ENCODE measurements at places on chromosomes 11 and 22.

- DNase-seq = no peak
These were observed 98.2 kb downstream of the AMOTL1 start for GRCh38 chr11:94866231-94866822.

GRCh38 chr11:78828676-78829075 is 254.0 kb upstream of the NARS2 start:
- no peak for DNase-seq

GRCh38 chr22:35386670-35387288 is 5.9 kb downstream of the HMOX1 start:
- no peak for DNase-seq

DNA sequence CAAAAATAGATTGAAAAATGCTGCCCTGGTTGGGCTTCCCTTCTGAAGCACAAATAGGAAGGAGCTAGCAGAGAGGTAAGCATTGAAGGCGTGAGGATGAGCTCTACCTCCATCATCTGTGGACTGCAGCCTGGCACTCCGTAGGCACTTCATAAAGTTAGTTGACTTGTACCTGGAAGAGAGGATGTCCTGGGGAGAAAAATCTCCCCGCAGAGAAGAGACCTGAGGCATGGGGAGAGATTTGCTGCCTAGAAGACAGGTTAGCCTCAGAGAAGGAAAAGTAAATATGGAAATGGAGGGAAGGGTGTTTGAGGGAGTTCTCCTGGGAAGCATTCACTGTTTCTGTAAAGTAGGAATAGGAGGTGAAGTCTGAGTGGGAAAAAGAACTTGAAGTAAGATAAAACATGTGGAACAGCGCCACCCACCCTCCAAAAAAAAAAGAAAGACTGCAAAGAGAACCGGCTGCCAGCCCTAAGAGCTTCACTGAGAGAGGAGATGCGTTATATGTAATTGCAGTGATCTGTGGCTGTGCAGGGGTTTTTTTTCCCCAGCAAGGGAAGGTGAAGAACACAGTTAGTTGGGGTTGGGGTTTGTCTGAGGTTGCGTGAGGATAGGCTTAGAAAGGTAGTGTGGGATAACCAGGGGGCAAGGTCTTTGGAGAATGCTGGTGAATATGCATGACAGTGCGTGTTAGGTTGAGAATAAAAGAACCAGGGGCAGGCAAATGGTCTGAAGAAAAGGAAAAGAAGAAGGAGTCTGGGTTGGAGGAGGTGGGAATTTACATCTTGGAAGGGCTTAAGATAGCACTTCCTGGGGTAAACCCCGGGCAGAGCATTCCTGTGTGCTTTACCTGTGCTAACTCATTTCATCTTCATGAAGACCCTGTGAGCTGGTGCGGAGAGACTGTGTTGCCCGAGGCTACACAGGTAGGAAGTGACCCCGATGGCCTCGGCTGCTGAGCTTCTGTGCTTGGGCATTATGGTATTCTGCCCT is 16.0 kb downstream of the TNRC6B start:
- DNase-seq = peak; percentile 25

DNA sequence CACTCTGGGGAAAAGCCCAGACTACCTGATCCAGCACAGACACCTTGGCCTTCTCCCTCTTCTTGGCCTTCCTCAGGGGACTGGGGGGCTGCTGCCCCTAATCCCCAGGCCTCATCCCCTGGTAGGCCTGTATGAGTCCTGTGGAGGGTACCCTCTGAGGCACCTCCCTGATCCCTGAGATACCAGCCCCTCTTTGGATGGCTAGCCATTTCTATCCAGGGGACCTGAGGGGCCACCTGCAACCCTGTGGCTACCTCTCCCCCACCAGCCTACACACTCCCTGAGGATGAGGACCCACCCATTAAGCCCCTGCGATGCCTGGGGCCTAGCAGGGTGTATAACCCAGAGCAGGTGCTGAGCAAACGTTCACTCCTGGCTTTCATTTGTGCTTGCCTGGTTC is 54.6 kb downstream of the HIRA start:
- no peak for DNase-seq

- no peak for DNase-seq
These were observed 12.3 kb downstream of the IL17RA start for GRCh38 chr22:17097062-17097461.

- DNase-seq = no peak
These were observed 8.3 kb downstream of the TST start for GRCh38 chr22:37010976-37011375.

DNA sequence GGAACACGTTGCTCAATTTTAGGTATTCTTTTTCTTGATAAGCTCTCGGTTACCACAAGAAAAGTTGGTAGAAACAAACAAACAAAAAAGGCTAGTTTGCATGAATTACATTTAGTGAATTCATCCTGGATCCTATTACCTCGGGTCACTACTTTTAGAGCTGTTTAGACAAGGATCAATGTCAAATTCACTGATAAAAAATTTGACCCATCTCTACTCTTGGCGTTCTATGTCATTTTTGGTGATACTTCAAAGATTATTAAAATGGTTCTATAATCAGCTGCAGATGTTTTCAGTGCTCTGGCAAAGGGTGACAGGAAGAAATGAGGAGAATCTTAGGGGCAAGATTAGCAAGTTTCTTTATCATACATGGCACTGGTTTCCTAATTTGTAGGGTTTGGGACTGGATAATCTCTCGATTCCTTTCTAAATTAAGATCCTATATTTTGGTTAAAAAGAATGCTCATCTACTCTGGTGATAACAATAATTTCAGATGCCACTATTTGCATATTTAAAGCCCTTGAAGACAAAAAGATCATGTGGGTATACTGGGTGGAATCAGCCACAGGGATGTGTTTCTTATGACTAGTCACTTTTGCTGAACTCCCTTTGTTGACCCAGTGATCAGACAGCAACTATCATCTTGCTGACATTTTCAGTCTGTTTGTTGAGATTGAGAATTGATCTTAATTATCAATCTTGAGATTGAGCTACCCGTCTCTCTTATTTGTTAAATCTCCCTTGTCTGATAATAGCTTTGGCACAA is 442.9 kb downstream of the AASDHPPT start:
- no peak for DNase-seq

DNA sequence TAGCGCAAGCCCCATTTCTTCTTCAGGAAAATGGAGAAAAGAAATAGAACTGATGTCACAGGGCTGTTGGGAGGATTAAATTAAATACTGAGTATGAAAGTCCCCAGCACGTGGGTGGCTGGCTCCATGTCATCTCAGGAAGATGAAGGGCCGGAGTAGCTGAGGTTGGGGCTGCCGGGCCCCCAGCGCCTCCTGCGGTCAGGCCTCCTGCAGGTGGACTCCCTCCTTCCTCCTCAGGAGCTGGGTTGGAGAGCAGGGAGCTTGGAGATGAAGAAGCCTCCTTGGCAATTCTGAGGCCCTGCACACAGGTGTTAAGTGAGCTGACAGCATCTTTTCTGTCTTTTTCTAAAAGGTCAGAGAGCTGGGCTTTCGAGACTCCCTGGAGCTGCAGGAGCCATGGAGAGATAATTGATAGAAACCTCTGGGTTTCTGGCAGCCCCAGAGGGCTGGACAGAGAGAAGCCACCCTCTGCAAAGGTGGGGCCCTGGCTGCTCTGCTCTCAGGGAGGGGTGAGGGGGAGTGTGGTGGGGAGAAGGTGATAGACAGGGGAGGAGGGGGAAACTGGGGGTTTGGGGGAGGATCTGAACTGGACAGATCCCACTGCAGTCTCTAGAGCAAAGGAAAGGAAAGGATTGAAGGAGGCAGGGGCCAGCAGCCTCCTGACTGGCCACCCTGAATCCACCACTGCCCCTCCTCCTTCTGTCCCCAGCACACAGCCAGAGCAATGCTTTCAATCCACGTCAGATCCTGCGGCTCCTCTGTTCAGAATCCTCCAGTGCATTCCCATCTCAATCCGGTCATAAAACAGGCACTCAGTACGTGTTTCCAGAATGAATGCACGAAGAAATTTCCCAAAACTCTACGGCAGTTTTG is 210.8 kb downstream of the CEP164 start:
- DNase-seq = no peak
